ENCODE measurements at places on chromosomes 1 and 21.

GRCh38 chr1:54989968-54990810 is 8.5 kb upstream of the BSND start:
- DNase-seq: no peak

DNA sequence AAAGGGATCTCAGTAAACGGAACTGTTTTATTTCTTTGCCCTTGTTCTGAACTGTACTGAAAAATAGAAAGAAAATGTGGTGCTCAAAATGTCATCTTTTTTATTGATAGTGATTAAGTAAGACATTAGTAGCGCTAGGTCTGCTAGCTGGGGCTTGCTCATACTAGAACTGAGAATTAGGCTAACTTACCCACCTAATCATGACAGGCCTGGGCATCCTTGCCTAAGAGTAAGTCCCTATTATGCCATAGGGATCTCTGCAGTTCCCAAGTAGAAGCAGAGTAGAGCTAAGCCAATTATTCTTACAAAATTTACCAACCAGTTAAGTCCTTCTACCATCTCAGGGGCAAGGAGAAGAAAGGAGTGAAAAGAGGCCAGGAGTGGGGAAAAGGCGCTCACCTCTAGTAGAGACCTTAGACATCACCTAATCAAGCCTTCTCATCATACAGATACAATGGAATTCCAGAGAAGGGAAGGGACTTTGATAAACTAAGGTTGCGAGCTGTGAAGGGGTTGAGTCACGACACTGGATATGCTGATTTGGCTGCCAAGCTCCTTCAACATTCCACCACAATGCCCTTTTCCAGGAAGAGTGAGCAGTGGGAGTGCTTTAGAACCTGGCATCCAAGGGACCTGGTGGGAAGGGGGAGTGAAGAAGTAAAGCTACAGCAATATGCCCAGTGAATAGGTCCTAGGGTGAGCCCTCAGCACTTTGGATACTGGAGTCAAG is 27.7 kb upstream of the RPTN start:
- no peak for DNase-seq

DNA sequence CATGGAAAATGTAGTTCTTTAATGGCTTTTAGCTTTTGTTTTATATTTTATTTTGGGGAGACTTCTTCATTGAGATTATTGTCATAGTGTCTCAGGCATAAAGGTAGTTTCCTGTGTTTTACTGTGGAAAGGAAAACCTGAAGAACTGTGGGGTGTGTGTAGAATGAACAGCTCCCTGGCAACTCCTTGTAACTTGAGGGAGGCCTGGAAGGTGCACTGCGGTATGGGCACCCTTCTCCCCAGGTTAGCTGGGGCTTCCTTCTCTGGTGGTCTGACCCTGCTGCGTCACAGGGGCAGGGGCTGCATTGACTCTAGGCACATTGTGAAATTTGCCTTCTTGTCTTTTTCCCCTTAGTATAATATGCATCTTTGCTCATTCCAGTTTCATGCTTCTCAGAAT is 1.7 kb downstream of the ATP1B1 start:
- DNase-seq: no peak

DNA sequence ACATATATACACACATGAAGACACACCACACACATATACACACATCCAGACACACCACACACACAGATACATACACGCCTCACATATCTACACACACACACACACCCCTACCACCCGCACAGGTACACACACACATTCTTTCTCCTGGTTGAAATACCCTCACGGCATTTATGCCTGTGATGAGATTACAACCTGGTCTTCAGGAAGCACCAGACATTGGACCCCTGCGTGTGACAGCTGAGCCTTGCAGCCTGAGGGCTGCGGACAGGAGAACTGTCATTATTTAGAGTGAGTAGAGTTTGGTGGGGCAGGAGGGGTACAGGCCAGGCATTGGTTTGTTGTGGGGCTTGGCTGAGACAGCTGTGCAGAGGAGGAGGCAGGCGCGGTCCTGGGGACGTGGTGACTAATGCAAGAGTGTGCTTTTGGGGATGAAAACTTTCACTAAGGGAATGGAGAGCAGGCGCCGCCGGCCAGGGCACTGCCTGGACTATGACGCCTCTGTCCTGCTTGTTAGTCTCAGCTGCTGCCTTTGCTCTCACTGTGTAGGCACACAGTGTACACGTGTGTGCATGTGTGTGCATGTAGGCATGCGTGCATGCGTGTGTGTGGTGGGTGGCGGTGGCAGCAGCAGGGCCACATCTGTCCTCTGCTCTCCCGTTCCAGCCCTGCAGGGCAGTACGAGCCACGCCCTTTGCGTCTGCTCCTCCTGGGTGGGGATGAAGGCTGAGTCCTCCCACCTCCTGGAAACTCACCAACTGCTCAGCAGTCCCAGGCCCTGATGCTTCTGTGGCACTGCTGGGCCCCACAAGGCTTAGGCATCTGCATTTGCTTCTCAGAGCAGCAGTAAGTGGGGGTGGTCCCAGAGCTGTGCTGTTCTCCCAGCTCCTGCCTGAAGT is 57.6 kb downstream of the SPSB1 start:
- no peak for DNase-seq

- no peak for DNase-seq
Observed at GRCh38 chr1:108041360-108042142, 76.6 kb upstream of the VAV3 start.

DNA sequence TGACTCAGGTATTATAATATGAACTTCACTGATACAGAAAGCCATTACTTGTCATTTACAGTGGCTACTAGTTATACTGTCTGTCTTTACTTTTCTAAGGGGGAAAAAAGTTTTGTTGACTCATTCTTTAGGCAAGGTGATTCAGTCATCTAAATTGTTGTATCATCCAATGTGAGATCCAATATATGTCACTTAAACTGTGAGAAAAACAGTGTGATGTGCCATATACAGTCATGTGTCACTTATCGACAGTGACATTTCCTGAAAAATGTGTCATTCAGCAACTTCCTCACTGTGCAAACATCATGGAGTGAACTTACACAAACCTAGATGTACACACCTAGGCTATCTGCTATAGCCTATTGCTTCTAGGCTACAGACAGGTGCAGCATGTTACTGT is 57.6 kb downstream of the KCNK2 start:
- no peak for DNase-seq

GRCh38 chr1:38068980-38069340 is 22.4 kb upstream of the POU3F1 start:
- DNase-seq: no peak

DNA sequence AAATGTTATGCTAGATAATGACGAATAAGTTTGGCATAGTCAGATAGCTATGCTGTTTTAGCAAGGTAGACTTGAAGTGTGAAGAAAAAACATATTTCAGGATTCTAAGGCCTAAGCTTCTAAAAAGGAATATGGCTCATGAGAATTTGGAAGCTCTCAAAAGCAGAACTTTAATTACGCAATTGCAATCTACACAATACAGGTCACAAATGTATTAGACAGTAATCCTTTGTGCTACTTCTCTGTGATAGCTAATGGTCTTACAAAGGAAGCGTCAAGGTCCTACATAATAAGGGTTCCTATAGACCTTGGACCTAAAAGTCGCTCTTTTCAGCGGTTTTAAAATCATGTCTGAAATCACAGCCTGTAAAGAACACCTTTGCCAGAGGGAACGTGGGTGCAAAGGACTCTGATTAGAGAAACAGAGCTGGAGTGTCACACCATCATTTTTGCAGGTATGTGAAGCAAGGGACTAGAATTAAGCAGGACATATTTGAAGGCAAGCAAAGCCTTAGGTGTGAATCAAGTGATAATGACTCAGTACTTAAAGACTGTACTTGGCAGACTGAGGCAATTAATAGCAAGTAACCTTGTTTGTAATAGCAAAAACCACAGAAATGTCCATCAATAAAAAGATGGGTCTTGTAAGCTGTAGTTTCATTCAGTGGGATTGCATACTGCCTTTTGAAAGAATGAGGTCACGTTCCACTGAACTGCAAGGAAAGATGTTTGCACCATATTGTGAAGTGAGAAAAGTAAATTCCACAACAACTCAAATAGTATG is 420.2 kb downstream of the KCTD3 start:
- no peak for DNase-seq

DNA sequence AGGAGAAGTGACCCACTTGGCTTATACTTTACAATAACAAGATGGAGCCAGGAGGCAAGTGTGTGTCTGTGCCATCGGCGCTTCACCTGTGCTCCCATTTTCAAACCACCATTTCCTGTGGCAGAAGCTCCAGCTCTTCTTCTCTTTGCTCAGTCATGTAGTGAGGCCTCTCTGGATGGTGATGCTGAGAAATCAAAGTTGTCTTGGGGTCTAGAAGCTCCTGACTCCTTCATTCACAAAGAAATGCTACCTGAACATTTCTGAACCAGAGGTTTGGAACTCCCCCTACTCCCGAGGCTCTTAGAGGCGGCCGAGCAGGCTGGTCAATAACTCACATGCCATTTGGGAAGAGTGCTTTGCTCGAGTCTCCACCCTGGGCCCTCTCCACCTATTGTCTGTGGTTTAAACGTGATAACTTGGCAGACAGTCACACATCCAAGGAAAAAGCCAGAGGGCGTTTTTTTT is 18.0 kb downstream of the SLAMF1 start:
- no peak for DNase-seq

- no peak for DNase-seq
Observed at GRCh38 chr21:45012662-45013259, 61.6 kb upstream of the ADARB1 start.

DNA sequence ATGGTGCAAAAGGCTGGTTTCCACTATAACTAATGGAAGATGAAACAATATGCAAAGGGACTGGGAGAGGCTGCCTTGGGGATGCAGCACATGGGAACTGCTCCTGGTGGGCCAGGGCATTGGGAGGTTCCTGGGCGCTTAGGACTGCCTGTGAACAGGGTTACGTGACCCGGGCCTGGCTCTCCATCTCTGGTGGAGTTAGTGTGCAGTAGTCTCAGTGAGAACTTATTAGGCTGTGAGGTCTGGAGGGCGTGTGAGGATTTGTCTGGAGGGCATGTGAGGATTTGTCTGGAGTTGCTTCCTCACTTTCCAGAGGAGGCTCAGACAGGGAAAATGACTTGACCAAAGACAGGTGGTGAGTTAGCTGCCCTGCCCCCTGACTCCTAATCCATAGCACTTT is 1.5 kb upstream of the ETV3L start:
- no peak for DNase-seq

DNA sequence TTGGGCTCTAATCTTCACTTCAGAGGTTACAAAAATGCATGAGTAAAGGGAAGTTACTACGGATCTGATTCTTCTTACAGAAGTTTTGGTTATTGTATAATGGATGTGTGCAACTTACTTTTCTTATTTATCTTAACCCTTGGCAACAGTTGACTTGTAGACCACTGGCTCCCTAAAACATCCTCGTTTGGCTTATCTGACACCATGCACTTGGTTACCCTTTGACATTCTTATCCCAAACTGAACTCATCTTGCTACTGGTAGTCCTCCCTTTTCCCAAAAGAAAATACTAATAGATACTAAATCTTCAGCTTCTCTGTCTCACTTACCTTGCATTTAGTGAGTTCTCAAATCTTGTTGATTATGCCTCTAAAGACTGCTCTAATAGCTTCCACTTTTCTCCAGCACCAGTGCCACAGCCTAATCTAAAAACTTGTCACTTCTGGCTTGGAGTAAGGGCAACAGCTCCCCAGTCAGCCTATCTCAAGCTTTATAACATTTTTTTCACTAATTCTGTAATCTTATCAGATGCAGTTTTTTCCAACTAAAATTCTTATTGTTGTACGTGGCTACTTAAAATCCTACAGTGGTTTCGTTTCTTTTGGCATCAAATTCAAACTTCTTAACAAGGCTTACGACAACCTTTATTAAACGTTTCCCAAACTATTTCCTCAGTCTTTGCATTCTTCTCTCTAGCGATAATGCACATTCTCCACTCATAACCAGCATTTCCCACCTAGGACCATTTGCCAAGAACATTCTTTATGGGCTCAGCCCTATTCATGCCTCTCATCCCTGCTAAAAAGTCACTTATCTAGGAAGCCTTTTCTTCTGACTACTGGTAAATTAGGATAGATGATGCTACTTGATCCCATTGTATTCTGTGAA is 204.2 kb downstream of the KCNT2 start:
- no peak for DNase-seq

- peak; percentile 3 for DNase-seq
Observed at GRCh38 chr1:49026230-49026811, 249.6 kb upstream of the BEND5 start.

DNA sequence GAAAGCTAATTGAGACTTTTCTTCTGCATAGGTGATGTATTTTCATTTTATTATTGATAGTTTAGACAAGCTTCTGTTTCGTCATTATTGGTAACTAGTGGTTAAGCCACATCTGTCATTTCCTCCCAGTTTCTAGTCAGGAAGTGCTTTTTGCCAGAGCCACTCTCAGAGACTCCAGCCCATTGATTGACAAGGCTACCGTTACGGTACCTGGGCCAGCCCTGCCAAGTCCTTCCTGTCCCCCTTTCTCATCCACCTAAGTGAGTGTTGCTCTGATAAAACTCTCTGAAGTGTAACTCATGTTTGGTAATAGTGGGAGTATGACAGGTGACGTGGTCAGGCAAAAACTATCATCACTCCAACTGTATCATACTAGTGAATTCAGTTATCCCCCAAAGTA is 29.6 kb upstream of the AGL start:
- DNase-seq: no peak

DNA sequence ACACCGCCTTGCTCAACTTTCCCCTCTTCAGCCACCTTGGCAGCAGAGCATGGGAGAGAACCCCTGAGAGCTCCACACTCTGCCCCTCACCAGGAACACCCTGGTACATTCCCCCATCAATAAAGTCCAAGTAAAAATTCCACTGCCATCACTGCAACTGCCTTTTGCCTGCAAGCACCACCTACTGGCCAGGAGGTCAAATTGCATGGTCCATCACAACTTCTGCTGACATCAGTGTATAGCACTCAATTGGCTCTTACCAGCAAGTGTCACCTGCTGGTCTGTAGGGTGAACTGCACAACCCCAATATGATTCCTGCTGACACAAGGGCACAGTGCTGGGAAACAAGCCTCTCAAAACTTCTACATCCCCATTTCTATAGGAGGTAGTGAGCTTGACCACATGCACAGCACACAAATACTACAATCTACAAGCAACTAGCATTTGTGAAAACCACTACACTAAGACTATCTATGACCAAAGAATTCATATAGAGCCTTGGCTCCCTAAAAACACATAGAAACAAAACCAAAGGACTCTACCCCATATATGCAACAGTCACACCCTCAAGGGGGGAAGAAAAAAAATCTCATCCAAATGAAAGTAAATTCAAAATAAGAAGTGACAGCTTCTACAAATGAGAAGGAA is 69.2 kb downstream of the FASLG start:
- no peak for DNase-seq
